ENCODE measurements at places on chromosomes 6 and 20.
A peak's percentile ranks its signal among the peaks of the same experiment; 100 is the strongest.

DNA sequence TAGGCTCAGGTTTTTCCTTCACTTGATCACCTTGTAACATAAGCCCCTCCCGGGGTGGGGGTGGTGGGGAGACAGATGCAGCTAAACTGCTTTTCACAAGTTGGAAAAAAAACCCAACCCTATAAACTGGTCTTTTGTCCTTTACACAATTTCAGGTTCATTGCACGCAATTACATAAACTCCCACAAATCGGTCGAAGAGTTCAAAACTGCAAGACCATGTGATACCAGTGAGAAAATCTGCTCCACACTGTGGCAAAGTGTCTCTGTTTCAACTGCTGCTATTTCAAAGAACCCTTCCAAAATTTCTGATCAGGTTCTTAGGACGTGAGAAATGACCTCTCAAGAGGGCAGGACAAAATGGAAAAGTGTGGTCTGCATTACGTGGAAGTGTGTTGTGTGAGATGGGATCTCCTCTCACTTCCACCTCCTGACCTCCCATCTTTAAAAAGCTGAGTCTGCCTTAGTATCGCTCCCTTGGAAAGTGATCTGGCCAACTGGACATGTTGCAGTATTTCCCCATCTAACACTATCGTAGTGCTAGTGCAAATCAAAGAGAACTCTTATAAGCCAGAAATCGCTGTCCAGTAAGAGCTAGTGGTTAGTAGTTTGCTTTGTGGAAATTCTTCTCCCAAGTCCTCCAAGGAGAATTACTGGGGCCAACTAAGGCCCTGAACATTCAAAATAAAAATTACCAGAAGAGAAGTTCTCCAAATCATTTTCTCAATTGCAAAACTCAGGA is 60.1 kb downstream of the PRND start:
- DNase-seq = no peak

DNA sequence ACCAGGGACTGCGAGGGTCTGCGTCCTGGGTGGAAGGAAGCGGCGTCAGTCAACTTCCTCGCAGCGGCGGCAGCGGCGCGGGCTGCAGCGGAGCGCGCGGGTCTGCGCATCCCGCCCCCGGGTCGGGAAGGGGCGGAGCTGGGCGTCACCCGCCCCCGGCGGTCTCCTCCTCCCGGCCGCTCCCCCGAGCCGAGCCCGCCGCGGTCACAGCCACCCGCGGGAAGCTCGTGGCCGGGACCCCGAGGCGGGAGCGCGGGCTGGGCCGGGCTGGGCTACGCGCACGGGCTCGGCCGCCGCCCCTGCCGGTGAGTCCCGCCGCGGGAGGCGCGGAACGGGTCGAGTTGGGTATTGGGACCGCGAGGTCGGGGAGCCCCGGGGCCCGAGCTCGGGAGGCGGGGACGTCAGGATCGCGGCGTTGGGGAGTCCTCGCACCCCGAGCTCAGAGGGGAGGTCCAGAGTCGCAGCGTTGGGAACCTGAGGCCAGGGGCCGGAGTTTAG is at the start of gene PAQR8:
Gene PAQR8, plus strand, starts transcription at position 207 of the 498 bp plus-strand sequence. CDS start 41,063 bp downstream, outside the sequence.
- DNase-seq = peak; percentile 70

DNA sequence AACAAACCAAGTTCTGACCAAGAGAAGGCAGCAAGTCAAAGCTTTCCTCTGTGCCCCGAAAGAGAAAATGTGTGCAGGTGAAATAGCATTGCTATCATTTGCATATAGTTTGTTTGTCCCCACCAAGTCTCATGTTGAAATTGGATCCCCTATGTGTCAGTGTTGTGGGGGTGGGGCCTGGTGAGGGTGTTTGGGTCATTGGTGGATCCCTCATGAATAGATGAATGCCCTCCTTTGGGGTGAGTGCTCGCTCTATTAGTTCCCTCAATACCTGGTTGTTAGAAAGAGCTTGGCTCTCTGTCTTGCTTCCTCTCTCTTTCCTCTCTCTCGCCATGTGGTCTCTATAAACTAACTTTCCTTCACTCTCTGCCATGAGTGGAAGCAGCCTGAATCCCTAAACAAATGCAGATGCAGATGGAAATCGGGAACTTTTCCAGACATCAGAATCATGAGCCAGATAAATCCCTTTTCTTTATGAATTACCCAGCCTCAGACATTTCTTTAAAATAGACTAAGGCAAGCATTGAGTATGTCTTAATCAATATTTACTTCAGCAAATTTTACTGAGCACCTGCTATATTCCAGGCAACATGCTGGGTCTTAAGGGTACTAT is 43.8 kb upstream of the SYNDIG1 start:
- no peak for DNase-seq

- DNase-seq = no peak
These were observed 842 bp downstream of the SLC25A27 start for GRCh38 chr6:46653439-46654195.

DNA sequence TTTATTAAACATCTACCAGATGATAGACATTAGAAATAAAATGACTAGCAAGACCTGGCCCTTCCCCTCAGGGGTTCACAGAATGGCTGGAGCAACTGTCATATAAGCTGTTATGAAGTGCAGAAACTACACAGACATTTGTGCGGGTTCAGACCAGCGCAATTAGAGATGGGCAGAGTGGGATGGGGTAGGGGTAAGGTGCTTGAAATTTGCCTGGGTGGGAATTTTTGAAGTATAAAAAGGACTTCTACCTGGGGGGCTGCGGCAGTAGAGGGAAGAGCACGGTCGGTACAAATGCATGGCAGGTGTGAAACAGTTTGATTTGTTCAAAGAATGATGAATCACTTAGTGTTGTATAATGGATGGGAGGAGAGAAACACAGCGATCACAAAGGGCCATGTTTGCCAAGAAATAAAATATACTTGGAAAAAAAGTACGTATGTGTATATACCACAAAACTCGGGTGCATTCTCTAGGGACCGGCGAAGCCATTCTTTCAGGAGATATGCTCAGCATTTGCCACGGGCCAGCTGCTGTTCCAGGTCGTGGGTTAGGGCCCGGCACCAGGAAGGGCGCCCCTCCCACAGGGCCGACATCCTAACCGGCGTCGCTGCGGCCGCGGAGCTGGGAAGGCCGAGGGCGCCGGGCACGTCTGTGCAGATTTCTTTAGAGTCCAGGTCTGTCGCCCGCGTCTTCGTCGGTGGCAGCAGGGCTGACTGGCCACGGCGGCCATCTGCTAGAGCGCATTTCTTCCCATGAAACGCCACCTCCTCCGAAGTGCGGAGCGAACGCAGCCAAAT is 809 bp upstream of the NOL7 start:
- DNase-seq = peak; percentile 15

- DNase-seq = no peak
These were observed 392.1 kb upstream of the HSF2 start for GRCh38 chr6:122007339-122007738.

GRCh38 chr6:154617175-154617574 is 106.7 kb upstream of the CNKSR3 start:
- DNase-seq = no peak

DNA sequence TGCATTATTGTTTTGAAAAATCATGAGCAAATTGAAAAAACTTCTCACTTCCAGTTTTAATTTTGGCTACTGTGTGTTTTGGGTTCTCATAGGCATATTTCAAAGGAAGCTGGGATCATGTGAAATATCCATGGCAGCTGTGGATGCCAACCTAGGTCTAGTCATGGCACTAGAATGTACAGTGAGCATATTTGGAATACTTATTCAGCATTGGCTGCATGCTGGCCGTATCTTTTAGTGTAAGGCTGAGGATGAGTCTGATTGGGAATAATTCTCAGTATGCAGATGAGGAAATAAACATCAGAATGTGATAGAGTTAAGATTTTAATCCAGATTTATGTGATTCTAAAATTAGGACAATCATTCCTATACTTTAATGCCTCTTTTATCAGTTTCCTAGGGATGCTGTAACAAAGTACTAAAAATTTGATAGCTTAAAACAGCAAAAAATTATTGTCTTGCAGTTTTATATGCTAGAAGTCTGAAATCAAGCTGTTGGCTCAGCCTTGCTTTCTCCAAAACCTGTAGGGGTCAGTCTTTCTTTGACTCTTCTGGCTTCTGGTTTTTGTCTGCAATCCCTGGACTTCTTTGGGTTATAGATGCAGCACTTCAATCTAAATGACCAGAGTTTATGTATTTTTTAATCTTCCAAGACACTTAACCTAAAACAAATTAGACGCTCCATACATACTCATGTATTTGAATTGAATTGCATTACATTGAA is 37.7 kb upstream of the DEFB112 start:
- no peak for DNase-seq

GRCh38 chr6:119442776-119443184 is 93.2 kb upstream of the MAN1A1 start:
- no peak for DNase-seq

- DNase-seq = no peak
These were observed 3.5 kb upstream of the EPB41L1 start for GRCh38 chr20:36150847-36151539.

- DNase-seq = no peak
These were observed 83.5 kb downstream of the SCML4 start for GRCh38 chr6:107740496-107741190.

DNA sequence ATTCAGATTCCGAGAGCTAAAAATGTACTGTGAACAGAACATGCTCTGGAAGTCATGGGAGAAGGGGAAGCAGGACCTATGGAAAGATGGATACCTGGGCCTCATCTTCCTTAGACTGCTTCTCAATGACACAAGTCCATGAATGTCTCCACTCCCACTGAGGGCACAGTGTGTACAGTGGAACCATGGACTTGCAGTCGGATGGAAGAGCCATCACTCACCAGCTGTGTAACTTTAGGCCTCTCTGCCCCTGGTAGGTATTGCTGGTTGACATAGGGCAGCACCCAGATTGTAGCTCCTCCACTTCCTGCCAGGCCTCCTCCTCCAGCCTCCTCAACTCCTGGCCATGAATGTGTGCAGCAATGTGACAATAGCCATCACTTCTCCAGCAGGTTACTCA is 52.5 kb downstream of the MAFB start:
- no peak for DNase-seq

DNA sequence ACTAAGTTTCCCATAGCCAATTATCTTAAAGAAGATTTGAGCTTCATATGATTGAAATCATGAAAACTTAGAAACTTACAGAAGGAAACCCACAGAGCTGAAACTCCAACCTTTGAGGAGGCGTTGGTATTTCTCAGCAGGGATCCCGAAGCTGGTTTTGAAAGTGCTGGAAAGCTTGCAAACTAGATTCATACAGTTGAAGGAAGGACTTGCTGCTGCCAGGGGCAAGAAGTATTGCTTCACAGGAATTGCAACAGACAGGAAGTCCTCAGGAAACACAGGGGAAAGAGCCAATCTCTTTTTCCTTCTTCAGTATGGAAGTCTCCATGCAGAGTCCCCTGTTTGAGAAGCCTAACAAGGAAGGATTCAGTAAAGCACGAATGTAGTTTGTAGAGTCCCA is 419.7 kb downstream of the CD109 start:
- no peak for DNase-seq

- no peak for DNase-seq
These were observed 1.3 kb downstream of the NOP56 start for GRCh38 chr20:2653556-2654383.

DNA sequence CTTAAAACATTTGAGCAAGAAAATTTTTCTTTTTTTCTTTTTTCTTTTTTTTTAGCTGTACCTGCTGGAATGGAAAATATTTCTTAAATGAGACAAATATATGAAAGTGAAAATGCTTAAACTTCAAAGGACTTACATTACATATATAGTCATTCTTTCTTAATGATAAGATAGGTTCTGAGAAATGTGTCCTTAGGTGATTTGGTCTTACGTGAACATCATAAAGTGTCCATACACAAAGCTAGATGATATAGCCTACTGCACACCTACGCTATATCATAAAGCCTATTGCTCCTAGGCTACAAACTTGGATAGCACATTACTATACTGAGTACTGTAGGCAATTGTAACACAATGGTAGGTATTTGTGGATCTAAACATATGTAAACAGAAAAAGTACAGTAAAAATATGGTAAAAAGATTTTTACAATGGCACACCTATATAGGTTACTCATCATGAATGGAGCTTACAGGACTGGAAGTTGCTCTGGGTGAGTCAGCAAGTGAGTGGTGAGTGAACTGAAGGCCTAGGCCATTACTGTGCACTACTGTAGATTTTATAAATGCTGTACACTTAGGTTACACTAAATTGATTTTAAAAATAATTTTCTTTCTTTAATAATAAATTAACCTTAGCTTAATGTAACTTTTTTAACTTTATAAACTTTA is 54.6 kb downstream of the RPP21 start:
- DNase-seq = no peak

GRCh38 chr20:37364927-37365272 is 19.0 kb downstream of the SRC start:
- DNase-seq = no peak

DNA sequence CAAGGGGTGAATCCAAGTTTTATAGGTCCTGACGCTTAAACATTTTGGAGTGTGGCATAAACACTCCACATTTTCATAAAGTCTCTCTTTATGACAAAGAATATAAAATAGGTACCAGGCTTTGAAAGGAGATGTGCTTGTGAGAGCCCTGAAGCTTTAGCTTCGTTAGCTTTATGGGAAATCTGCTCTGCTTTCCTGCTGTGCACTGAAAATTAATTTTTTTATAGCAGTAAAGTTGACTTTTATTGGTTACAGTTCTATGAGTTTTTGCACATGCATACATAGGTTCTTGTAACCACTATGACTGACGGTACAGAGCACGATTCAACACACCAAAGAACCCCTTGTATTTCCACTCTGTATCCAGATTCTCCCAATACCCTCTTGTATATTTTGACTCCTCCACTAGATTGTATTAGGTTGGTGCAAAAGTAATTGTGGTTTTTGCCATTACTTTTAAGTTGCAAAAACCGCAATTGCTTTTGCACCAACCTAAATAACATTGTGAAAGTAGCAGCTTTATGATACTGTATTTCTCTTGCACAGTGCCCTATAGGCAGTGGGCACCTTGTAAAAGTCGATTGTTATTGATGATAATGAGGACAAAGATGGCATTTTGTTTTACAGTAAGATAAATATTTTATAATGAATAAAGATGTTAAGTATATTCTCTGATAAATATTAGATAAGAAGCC is 145.2 kb upstream of the AKIRIN2 start:
- no peak for DNase-seq

GRCh38 chr6:154814063-154814462 is 80.8 kb downstream of the SCAF8 start:
- DNase-seq = no peak

DNA sequence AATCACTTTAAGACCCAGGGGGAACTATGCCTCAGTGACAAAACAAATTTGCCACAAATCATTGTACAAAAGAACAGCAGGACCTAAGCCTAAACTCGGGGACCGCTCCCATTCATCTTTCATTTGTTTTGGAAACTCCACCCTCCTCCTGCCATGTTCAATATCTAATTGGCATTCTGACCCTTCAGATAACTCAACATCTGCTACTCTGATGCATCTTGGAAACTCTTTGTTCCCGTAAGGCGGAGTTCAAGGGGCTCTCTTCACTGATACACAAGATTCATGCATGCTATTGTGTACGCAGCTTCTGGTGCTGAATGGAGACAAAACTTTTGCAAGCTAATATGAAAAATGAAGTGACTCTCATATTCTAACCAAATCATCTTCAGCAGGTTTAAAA is 187.6 kb downstream of the ZFP64 start:
- DNase-seq = no peak

- DNase-seq = no peak
These were observed 30.6 kb upstream of the EXOC2 start for GRCh38 chr6:723540-723939.
